ENCODE measurements at places on chromosomes 13 and 19.

- no peak for DNase-seq
These were observed 54.9 kb downstream of the COLGALT1 start for GRCh38 chr19:17610384-17610783.

DNA sequence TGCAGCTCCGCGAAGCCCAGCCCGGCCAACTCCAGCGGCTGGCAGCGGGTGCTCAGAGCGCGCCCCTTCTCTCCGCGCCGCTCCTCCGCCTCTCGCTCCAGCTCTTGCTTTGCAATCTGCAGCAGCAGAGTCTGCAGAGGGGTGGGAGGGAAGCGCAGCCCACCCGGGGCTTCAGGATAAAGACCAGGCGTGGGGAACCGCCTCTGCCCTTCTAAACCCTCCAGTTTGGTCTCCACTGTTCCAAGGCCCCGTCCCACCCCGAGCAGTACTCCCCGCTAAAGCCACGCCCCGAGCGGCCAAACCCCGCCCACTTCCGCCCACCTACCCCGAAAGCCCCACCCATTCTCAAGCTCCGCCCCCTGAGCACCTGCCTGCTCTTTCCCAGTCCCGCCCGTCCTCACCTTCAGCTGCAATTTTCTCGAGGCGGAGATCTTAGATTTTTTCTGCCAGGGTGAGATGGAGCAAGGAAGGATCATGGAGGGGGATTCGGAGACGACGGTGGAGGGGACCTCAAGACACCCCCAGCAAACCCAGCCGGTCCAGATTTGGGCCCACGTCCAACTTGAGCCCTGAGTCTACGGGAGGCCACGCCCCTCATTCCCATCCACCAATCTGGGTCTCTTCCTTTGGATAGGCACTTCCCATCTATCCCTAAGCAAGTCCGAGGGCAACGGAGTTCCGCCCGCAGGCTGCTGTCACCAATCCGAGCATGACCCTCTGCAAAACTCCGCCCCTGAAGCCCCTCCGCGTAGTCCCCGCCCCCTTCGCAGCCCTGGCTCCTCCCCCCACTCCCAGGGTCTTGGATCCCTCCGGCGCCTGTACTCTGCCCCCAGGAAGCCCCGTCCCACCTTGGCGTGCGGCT lies 1.1 kb downstream of the TNNI3 start:
- DNase-seq, result no peak

DNA sequence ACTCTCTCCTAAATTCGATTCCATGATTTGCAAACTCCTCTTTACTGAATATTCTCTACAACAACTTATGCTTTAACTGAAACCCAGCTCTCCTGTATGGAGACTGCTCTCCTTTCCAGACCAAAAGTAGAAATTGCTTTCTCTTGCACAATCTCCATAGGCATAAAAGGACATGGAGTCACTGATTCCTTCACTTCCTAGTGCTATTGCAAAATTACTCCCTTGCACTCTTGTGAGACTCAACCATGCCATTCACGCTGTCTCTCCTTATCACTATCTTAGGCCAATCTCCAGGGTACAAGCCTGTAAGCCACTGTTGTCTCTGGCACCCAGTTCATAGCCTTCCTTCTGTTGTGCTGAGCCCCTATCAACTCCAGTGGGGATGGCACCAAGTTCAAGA lies 30.6 kb downstream of the SERPINE3 start:
- no peak for DNase-seq

GRCh38 chr19:867301-867793 lies 7.9 kb downstream of the CFD start:
- no peak for DNase-seq

- no peak for DNase-seq
These were observed 5.9 kb downstream of the NFIX start for GRCh38 chr19:13001166-13001501.

- no peak for DNase-seq
These were observed 55.8 kb downstream of the PEPD start for GRCh38 chr19:33465834-33466233.

DNA sequence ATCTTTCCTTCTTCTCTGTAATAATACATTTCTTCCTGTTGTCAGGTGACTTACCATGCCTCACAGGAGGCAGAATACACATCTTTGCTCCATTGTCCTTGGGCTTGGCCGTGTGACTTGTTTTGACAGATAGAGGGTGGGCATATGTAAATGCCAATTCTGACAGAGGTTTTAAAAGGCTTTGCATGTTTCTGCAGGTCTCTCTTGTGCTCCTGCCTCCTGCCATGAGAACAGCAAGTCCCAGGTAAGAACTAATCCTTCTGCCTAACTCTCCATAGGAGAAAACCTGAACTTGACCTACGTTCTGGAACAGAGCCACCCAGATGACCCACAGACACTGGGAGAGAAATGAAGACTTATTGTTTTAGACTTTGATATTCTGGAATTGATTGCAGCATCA lies 88.7 kb upstream of the TNFSF11 start:
- no peak for DNase-seq

DNA sequence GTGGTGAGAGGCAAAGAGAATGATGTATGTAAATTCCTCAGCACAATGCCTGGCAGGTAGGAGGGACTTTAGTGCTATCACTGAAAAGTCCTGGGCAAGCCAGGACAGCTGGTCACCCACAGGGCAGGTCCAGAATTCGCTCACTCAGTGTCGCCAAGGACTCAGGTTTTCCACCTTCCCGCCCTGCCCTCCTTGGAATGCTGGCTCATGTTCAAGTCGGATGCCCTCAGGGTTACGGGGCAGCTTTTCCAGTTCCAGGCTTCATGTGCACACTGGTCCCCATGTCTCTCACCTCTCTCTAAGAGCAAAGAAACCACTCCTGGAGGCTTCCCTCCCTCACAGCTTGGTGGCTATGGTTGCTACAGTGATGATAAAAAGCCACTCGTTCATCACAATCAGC lies 24.8 kb upstream of the NAXD start:
- DNase-seq, result no peak

GRCh38 chr13:84896128-84896527 lies 903.1 kb downstream of the SLITRK6 start:
- DNase-seq, result no peak

GRCh38 chr19:5048727-5049553 lies 80.0 kb downstream of the KDM4B start:
- DNase-seq, result no peak

- no peak for DNase-seq
These were observed 14.4 kb downstream of the RGL3 start for GRCh38 chr19:11404588-11405222.

DNA sequence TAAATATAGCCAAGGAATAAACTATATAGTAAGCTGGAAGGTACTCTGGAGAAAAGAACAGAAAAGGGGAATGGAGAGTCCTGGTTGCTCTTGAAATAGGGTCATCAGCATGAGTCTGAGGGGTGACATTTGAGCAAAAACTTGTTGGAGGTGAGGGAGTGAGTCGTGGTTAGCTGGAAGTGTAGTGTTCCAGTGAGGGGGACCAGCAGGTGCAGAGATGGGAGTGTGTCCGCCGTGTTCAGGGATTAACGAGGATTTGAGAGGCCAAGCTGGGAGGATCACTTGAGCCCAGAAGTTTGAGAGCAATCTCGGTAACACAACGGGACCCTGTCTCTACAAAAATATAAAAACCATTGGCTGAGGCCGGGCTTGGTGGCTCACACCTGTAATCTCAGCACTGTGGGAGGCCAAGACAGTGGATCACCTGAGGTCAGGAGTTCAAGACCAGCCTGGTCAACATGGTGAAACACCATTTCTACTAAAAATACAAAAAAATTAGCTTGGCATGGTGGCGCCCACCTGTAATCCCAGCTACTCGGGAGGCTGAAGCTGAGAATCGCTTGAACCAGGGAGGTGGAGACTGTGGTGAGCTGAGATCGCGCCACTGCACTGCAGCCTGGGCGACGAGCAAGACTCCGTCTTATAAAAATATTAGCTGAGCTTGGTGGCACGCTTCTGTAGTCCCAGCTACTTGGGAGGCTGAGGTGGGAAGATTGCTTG lies 1.1 kb downstream of the SUPT5H start:
- no peak for DNase-seq

- DNase-seq, result no peak
These were observed 51.7 kb upstream of the CYP4F8 start for GRCh38 chr19:15563325-15563794.

DNA sequence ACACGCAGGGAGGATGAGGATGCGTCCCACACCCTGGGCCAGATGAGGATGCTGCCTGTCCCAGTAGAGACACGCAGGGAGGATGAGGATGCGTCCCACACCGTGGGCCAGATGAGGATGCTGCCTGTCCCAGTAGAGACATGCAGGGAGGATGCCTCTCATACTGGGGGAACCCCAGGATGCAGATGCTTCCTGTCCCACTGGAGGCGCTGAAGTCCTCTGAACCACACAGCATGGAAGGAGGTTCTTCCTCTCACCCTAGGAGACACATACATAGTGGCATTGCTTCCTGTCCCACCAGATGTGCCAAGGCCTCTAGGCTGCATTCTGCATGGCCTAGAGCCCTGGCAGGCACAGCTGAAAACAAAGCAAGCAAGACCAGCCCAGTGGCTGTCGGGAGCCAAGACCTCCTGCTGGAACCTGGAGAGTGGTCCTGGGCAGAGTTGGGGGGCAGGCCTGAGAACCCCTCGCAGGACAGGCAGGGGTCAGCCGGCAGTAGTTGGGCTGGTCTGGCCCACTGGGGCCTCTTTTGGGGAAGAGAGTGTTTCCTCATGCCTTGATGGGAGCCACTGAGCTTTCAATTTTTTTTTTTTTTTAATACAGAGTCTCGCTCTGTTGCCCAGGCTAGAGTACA lies 4.3 kb downstream of the HPN start:
- no peak for DNase-seq

GRCh38 chr19:11479090-11479897 lies 1.6 kb downstream of the ELAVL3 start:
- no peak for DNase-seq

GRCh38 chr19:13007292-13008045 lies 12.2 kb downstream of the NFIX start:
- DNase-seq, result no peak

DNA sequence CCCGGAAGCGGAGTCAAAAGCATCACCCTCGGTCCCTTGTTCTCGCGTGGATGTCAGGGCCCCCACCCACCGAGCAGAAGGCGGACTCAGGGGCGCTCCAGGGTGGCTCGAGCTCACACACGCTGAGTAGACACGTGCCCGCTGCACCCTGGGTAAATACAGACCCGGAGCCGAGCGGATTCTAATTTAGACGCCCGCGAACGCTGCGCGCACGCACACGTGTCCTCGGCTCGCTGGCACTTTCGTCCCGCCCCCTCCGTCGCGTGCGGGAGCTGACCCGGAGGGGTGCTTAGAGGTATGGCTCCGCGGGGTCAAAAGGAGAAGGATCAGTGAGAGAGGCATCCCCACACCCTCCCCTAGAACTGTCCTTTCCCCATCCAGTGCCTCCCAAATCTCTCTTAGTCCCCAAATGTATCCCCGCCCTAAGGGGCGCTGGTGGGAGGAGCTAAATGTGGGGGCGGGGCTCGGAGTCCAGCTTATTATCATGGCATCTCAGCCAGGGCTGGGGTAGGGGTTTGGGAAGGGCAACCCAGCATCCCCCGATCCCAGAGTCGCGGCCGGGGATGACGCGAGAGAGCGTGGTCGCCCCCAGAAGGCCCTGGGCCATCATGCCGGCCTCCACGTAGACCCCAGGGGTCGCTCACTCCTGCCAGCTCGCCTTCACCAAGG lies 451 bp upstream of the ICAM5 start:
- DNase-seq, result peak; percentile 46

GRCh38 chr13:73715114-73715910 lies 418.9 kb downstream of the KLF12 start:
- peak; percentile 17 for DNase-seq

GRCh38 chr19:18915639-18916038 lies 3.5 kb downstream of the COPE start:
- no peak for DNase-seq
